Ureter (tissue), 1 donor: ENCODE measurements at places on chromosomes 2 and 18.

DNA sequence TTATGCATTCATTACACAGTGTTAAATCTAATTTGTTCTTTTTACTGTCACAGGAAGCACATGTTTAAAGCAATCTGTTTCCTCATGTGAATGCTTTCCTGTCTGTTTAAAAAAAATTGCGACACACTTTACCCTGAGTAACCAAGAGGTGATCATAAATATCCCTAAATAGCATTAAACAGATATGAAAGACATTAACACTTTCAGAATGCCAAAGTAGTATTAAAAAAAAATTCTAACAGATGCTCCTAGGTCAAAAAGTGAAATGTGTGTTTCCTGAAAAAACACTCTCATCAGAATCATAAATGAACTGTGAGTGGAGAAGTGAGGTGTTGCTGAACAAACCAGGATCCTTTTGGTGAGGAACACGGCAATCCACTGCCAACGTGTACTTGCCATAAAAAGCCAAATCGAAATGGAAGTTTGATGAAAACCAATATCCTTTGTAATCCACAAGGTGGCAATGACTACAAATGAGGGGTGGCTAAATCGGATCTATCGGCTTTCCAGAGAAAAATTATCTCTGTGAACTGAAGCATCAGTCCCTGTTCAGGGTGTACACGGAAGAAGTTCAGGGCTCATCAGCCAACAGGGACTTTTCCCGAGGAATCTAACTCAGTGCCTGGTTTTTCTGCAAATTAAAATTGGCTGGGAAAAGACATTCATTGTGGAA, 248.9 kb downstream of the TCF4 start:
- no peak for DNase-seq

DNA sequence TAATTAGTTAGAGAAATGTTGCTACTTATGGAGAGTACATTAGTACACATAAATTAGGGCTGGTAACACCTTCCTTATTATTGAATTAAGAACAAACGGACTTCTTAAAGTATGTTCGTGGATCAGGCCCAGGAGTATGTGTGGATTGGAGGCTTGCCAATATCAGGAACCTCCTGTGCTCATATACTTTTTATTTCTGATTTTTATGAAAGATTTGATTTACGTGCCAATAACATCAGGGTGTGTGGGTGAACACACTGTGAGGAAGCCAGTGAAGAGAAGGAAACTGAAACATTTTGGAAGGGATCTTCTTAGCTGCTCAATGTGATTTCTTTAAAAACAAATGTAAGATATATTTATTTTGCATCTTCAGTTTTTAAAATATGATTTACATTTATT, 113.0 kb downstream of the EFEMP1 start:
- DNase-seq: no peak

DNA sequence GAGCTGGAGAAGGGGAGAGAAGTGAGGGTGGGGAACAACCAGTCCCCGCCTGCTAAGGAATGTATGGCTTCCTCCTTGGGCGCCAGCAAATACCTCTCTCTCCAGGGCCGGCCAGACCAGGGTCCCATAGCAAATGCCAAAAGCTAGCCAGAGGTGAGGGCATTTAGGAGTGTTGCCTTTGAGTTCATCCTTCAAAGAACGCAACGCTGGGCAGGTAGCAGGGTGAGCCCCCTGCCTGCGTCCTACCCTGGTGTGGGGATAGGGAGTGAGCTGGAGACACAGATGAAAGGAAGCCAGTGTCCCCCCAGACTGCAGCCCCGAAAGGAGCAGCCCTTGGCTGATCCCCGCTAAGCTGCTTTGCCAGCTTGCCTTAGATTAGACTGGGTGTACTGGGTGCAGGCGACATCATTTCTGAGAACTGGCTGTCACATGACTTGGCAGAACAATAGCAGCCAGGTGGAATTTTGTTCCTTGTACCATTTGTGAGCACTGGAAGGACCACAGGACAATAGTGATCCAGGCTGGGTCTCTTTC, 40.4 kb downstream of the KLHL29 start:
- DNase-seq: peak; percentile 39

- no peak for DNase-seq
Observed at GRCh38 chr2:27940090-27940671, 49.7 kb downstream of the BABAM2 start.

- no peak for DNase-seq
Observed at GRCh38 chr2:236720974-236721540, 151.4 kb downstream of the ACKR3 start.
